Foreskin melanocyte (primary cell): ENCODE measurements at places on chromosomes 13 and 19.

GRCh38 chr13:49254007-49254406 lies 6.3 kb downstream of the CDADC1 start:
- no peak for DNase-seq

DNA sequence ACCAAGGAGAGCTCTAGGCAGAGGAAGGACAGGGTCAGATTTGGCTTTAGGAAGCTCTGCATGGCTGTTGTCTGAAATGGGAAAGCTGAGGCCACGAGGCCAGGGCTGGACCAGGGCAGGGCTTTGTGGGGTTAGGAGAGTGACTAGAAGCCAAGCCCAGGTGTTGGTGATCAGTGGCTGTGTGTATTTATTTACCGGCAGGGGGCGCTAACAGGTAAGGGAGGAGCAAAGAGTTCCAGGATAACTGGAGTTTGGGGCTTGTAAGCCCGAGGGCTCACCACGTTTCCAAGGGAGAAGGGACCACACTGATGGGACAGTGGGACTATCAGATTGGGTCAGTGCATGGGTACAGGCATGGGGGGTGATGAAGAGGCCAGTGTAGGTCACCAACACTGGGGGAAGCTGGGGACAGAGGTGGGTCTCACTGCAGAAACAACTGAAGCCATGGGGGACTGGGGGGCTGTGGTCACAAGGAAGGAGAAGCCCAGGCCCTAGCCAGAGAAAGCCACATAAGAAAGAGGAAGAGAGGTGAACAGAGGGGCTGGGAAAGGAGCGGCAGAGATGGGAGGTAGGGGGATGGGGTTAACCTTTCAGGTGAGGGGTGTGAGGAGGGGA lies 3.9 kb downstream of the TMEM147 start:
- no peak for DNase-seq

- DNase-seq: no peak
These were observed 15.5 kb downstream of the UPF3A start for GRCh38 chr13:114296902-114297301.

- no peak for DNase-seq
These were observed 378.0 kb downstream of the DACH1 start for GRCh38 chr13:71489041-71489440.

DNA sequence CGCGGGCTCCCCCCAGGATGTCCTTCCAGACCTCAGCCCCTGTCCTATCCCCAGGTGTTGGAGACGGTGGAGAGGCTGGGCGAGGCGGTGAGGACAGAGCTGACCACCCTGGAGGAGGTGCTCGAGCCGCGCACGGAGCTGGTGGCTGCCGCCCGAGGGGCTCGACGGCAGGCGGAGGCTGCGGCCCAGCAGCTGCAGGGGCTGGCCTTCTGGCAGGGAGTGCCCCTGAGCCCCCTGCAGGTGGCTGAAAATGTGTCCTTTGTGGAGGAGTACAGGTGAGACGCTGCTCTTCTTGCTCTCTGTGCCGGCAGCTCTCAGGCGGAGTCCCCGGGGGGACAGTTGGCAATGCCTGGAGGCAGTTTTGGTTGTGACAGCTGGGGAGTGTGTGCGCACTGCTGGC lies 6.9 kb downstream of the TTYH1 start:
- no peak for DNase-seq

DNA sequence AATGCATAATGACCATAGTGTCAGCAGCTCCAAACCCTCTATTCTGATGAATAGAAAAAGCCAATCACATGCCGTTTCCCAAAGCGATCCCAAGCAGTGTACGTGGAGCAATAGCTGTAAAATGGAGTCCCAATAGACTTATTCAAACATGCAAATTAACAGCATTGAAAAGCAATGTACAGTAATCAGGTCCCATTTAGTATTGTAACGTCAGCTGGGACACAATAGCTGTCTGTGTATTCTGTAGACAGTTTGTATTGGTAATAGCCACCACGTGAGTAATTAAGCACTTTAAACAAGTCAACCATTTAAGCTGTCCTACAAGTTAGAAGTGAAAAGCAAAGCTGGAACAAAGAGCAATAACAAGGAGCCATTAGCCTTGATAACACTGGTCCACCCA lies 698.2 kb downstream of the PCDH17 start:
- DNase-seq: peak; percentile 11

DNA sequence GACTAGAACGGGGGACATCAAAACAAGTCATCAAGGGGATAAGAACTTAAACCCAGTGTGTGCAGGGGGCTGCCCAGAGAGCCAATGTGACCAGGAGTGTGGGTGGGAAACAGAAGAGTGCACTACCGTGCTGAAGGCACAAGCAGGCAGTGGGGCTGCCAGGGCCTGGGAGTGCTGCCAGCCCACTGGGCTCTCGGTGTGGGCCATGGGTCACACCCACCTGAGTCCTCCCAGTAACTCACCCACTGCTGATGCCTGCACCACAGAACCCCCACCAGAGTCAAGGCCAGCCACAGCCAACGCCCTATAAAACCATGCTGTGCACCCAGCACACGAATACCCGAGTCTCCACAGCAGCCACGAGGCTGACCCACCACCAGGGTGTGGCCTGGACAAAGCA lies 8.5 kb downstream of the MED26 start:
- no peak for DNase-seq

DNA sequence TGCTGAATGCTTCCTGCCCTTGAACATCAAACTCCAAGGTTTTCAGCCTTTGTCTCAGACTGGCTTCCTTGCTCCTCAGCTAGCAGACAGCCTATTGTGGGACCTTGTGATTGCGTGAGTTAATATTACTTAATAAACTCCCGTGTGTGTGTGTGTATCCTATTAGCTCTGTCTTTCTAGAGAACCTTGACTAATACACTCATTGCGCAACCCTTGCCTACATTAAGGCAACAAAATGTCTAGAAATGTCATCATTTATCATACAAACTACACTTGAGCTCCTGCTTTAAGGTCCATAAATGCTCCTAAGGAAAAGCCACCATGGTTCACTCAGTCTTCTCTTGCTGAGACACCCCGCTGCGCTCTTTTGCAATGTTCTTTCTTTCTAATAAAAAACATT lies 2861.0 kb downstream of the PCDH9 start:
- DNase-seq: no peak

DNA sequence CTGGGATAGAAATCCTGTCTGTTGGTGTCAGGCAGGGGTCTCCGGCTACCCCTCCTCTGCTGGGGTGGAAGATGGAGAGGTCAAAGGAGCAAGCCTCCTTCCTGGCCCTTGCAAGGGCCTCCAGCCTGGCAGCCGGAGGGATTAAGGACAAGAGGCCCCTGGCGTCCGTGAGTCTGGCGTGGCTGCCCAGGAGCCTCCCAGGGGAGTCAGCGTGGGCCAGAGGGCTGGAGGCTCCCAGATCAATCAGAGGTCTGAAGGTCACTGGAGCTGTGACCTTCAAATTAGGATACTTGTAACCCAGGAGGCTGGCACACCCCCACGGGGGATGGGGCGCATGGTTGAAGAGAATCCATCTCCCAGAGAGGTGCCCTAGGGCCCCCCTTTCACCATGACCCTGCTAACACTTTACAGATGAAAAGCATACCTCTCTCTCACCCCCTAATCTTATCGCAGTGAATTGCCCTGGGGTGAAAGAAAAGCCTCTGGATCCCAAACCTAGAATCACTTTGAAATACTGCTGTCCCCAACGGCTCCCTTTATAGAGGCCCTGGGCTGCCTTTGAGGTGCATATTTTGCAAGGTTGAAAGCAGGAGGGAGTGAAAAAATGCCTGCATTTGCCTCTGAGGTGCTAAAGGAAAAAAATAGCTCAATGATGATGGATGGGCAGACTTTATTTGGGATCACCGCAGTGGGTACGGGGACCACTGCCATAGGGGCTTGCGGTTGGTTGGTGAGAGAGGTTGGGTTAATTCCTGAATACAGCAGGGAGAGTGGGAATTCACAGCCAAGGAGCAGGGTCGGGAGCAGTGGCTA lies 44.9 kb upstream of the PEG3 start:
- DNase-seq: no peak

DNA sequence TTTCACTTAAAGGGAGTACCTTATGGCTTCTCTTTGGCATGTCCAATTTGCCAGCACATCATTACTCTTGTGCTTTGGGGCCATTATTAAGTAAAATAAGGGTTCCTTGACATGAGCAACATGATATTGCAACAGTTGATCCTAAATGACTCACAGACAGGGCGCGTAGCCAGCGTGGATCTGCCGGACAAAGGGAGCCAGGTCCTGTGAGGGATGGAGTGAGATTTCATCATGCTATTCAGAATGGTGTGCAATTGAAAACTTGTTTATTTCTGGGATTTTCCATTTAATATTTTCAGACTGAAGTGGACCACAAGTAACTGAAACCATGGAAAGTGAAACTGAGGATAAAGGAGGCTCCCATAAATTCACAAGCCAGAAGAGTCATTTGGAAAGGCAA lies 48.6 kb upstream of the WASF3 start:
- DNase-seq: no peak

GRCh38 chr13:43648733-43649132 lies 138.0 kb downstream of the ENOX1 start:
- no peak for DNase-seq

- no peak for DNase-seq
These were observed 211.4 kb downstream of the KCNRG start for GRCh38 chr13:50226515-50227155.

- no peak for DNase-seq
These were observed 63.9 kb downstream of the LHFPL6 start for GRCh38 chr13:39538816-39539790.

DNA sequence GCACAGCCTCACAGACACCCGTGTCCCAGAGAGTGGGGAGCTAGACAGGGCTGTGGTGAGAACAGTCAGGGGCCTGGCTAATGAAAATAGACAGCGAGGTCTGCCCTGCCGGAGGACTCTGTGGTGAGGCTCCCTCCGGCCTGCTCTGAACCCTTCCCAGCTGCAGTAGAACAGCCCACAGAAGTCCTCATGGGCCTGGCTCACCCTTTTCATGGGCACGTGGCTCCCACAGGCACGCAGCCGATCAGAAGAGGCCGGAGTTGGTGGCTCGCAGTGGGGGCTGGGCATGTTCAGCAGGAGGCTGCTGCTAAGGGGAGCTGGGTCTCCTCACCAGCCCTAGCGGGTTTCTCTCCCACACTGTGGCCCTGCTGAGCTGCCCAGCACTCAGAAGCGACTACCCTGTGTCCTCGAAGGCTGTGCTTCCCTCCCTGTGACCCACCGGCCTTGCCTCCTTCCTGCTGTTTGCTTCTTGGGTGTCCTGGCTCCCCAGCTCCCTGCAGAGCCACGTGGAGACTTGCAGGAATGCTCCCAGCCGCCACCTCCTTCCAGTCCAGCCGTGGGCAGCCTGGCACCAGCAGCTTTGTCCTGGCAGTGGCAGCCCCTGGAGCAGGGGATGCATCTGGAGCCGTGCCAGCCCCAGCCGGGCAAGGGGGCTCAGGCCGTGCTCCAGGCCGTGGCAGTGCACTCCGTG lies 138.7 kb downstream of the KDM4B start:
- no peak for DNase-seq

DNA sequence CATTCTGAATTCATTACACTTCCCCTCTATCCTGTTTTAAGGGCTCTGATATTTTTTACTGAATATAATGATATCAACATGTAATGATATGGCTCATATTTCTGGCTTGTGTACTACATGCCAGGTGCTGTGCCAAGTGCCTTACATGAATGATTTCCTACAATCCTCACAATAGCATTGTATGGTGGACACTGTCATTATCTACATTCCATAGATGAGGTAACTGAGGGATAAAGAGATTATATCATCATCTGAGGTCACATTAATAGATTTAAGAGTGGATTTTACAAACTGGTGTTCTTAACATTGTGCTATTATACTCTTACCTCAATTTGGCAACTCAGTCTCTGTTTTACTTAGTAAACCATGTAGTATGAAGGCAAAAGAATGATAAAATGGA lies 502.0 kb downstream of the LIG4 start:
- DNase-seq: no peak

DNA sequence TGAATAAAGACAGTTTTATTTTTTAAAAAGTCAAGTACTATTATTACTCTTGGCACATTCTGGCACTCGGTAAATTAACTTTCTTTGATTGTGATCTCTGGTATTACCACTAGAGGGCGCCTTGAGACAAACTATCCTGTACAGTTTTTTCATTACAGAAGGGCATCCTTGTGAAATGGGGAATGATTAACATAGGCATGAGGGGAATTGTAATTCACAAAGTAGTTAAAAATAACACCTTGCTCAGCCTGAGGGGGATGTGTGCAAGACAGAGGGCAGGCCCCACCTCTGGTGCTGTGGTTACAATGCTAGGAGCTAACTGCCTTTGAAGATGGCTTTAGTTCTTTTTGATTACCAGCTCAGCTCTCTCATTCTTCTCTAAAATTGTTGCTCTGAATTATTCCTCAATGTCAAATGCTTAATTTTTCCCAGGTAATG lies 24.2 kb upstream of the C1QTNF9B start:
- peak; percentile 53 for DNase-seq

- no peak for DNase-seq
These were observed 62.7 kb downstream of the SIPA1L3 start for GRCh38 chr19:37969695-37970094.

- DNase-seq: no peak
These were observed 92.6 kb upstream of the MCF2L start for GRCh38 chr13:112876305-112877000.

DNA sequence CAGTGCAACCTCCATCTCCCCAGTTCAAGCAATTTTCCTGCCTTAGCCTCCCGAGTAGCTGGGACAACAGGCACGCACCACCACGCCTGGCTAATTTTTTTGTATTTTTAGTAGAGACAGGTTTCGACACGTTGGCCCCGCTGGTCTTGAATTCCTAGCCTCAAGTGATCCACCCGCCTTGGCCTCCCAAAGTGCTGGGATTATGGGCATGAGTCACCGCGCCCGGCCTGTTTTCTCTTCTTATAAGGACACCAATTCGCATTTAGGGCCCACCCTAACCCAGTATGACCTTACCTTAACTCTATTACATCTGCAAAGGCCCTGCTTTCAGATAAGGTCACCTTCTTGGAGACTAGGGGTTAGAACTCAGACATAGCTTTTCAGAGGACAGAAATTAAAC lies 35.1 kb downstream of the TMEM161A start:
- DNase-seq: no peak

- DNase-seq: no peak
These were observed 1047.5 kb upstream of the SPRY2 start for GRCh38 chr13:81388400-81388799.

DNA sequence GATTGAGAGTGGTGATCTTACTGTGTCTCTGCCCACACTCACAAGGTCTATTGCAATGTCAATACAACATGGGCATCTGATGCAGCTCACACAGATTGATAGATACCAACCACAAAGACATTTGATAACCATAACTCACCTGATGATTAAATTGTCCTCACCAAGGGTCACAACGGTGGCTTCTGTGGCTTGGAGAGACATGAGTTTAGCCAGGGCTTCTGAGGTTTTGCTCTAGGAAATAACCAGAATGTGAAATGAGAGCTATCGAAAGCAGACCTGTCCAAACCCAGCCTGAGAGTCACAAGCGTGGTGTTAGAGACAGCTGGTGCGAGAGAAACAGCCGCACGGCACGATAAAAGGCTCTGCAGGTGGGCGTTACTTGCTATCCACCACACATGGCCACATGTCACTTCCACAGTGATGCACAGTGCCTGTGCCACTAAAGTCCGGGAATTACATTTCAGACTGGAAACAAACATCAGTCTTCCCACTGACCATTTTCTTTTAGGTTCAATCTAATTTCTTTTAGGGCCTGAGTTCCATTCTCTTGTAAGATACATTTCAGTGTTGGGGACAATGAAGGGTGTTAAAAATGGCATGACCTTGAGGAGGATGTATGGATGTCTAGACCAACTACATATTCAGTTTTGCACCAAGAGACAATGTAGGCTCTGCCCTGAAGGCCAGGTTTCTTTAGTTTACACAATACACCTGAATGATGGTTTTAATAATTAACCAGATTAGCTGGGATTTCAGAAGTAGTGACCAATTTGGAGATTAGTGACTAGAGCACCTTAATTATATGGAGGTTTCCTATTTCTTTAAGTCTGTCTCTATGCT lies 53.7 kb downstream of the ATP7B start:
- DNase-seq: no peak
